Hematopoietic multipotent progenitor cell treated with erythropoietin and hydrocortisone succinate and interleukin-3 and kit ligand, for 6 days (in vitro differentiated cells): ENCODE measurements at places on chromosomes 2 and 18.

- no peak for DNase-seq
Measured at GRCh38 chr2:112996635-112997034, 8.6 kb upstream of the IL36A start.

DNA sequence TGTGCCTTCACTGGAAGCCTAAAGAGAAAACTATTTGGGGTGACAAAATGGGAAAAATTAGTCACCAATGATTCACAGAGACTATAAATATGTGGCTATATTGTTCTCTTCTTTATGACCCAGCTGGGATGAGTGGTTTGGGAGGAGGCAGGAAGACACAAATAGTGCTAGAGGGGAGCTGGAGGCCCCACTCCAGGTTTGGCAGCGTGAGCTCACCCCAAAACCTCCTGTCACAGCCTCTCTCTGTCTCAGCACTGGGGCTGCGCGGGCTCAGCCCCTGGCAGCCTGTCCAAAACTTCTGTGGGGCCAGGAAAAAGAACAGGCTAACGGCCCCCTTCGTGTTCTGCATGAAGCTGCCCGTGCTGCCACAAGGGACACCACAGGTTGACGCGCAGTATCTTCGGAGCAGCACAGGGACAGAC, 73.2 kb upstream of the LCLAT1 start:
- no peak for DNase-seq

GRCh38 chr2:240645346-240645745, 20.1 kb downstream of the GPR35 start:
- no peak for DNase-seq

GRCh38 chr18:46565256-46565655, 91.8 kb downstream of the LOXHD1 start:
- no peak for DNase-seq

DNA sequence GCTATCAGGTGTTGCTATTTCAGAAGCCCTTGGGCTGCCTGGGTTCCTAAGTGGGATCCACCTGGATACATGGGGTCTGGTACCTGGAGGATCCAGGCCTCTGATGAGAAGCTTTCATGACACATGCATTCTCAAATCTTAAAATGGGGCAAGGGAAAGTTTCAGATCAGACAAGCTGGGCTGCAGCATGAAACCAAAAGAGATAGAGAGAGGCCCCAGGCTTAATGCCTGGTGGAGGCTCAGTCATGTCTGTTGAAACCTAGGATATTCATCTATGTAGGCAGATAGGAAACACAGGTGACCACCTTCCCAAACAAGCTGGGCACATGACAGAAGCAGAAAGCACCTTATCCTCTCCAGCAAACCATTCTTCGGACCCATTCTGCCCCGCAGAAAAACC, 18.8 kb upstream of the PLB1 start:
- DNase-seq, result no peak

- DNase-seq, result peak; percentile 81
Measured at GRCh38 chr2:10392951-10393639, 55.0 kb downstream of the ODC1 start.
